Activated CD4-positive, CD25-positive, alpha-beta regulatory T cell treated with anti-CD3 and anti-CD28 coated beads, Interleukin-2, amount 50 U/mL, for 72 hours (primary cell): ENCODE measurements at places on chromosomes 5 and 9.

GRCh38 chr5:106974272-106974671, 696.5 kb downstream of the EFNA5 start:
- no peak for DNase-seq

DNA sequence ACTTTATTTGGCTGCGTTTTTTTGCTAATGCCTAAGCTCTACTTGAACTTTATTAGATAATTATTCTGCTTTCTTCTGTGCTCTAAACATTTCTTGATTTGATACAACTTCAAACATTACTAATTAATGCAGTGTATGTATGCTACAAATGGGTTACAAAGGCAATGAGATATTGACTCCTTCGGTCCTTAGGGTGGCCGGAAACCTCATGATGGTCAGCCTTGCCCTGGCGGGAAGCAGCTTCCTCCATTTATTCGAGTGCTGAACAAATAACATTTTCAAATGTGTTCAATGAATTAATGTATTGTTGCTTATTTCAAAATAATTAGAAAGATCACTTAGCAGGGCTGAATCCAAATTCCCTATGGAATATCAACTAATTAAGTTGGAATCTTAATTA, 3.9 kb upstream of the LNPEP start:
- no peak for DNase-seq

GRCh38 chr5:18761801-18762200, 1127.5 kb downstream of the TAF11L14 start:
- no peak for DNase-seq

DNA sequence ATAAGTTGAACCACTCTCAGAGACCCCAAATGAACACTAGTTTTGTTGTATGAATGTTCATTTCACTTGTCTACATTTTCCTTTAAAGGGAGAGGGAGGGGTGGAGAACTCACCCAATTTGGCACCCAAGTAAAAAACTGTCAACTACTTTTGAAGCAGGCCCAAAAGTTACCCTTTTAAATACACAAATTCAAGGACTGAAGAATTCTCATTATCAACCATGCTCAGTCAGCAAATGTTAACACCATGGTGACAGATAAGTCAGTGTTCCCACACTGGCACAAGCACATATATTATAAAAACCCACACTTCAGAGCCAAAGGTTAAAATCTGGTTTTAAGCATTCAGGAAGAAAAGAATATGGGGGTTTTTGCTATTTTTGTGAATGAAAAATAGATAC, 31.6 kb downstream of the CSNK1A1 start:
- no peak for DNase-seq

DNA sequence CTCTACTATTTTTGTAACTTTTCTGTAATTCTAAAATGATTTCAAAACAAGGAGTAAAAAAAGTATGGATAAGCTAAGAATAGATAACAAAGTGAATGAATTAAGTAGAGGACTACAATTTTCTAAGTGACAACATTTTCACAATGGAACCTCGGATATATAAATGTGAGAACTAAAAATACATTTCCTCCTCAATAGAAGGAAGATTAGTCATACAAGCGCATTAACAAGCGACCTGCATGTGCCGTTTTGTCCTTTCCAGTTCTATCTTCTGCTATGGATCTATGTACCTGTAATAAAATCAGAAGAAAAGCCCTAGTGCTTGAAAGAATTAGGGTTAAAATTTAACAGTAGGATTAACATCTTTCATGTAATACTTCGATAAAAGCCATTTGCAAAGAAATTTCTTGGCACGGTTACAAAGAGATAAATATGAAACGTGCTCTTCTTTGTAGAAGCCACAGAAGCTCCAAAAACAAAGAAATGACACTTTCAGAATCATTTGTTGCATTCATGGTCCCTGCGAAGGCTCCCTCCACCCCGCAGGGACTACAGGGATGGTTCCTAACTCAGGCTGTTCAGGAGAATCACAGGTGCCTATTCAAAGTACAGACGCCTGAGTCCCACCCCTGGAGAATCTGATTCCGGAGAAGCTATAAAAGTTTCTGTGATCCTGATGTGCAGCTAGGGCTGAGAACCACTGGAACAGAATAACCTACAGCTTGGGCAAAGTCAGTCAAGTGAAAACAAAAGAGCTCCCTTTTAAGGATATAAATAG, 216.6 kb upstream of the EFNA5 start:
- DNase-seq = no peak
